Kidney (tissue), 22 donors: ENCODE measurements at places on chromosomes 7 and 10. TPM values are rescaled to one million over a fixed set of nuclear protein-coding genes. Genes with fewer than 3 reads are reported as not detected.
A peak's percentile ranks its signal among the peaks of the same experiment; 100 is the strongest.

GRCh38 chr7:87598234-87599009, 2.3 kb downstream of the ABCB1 start:
- no peak overlapping the region for H3K27ac ChIP-seq
- H3K4me1 ChIP-seq = no peaks in the 10 kb centered on the region
- DNase-seq = no peak

Gene FAM25A
- total RNA-seq = not detected

Gene DDC
- total RNA-seq = 7.8 TPM

DNA sequence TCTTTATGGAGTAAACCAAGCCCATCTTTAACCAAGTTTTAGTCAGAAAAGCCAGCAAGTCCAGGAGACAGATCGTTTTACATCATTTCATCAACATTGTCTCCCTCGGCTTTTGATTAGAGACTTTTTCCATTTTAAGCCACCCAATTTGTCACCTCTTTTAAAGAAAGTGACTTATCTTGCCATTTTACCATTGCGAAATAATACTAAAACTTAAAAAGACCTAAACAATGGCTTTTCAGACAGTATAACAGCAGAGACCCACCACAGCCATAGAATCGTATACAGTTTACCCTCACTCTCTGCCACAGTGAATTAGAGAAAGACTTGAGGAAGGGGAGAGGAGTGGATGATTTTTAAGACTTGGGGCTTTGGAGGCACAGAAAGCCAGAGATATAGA, 359.7 kb upstream of the C7orf33 start:
- no peaks in the 10 kb centered on the region for H3K4me1 ChIP-seq
- H3K36me3 ChIP-seq = no peaks in the 10 kb centered on the region
- no peak overlapping the region for H3K27ac ChIP-seq
- no peaks in the 10 kb centered on the region for H3K27me3 ChIP-seq
- no peak overlapping the region for H3K4me3 ChIP-seq

- peaks cover 24% of the 10 kb centered on the region for H3K36me3 ChIP-seq
- no peaks in the 10 kb centered on the region for H3K4me1 ChIP-seq
- H3K4me3 ChIP-seq = no peak overlapping the region
- no peak overlapping the region for H3K27ac ChIP-seq
Measured at GRCh38 chr7:45073786-45074527, 14.8 kb downstream of the NACAD start.

DNA sequence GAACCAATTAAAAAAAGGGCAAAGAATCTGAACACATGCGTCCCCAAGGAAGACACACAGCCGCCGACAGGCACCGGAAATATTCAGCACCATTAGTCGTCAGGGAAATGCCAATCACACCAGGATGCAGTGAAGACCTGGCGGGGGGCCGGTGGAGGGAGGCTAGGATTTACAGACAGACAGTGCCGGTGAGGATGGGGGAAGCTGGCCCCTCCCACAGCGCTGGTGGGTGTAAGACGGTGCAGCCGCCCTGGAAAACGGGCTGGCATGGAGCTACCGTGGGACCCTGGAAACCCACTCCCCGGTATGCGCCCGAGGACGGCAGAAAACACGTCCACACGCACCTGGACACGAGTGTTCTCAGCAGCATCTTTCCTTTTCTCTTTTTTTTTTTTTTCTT, 4.8 kb upstream of the ADAP1 start:
- H3K4me1 ChIP-seq = peaks cover 17% of the 10 kb centered on the region
- no peak for DNase-seq
- no peaks in the 10 kb centered on the region for H3K27me3 ChIP-seq
- H3K4me3 ChIP-seq = no peak overlapping the region
- H3K36me3 ChIP-seq = no peaks in the 10 kb centered on the region
- H3K27ac ChIP-seq = no peak overlapping the region

- peak; percentile 56 for DNase-seq
- peaks cover 24% of the 10 kb centered on the region for H3K27me3 ChIP-seq
- H3K4me1 ChIP-seq = no peaks in the 10 kb centered on the region
- H3K27ac ChIP-seq = no peak overlapping the region
Measured at GRCh38 chr10:117175215-117175900, 21.9 kb upstream of the KCNK18 start.

DNA sequence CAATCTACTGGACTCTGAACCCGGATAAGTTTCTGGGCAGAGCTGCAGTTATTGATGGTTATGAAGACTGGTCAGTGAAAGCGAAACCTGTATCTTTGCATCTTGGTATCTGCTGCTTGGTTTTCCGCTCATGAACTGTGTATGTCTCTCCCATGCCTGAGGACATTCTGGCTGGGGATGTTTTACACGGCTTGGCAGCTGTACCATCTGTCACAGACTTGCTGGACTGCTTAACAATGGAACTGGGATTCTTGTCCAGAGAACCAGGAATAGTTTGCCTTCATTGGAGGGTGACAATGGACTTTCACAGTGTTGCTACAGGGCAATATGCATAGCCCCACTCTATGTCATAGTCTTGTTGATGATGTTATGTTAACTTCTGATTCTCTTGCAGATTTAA, 119.9 kb upstream of the TMEM106B start:
- no peaks in the 10 kb centered on the region for H3K27me3 ChIP-seq
- no peak overlapping the region for H3K4me3 ChIP-seq
- H3K36me3 ChIP-seq = no peaks in the 10 kb centered on the region

DNA sequence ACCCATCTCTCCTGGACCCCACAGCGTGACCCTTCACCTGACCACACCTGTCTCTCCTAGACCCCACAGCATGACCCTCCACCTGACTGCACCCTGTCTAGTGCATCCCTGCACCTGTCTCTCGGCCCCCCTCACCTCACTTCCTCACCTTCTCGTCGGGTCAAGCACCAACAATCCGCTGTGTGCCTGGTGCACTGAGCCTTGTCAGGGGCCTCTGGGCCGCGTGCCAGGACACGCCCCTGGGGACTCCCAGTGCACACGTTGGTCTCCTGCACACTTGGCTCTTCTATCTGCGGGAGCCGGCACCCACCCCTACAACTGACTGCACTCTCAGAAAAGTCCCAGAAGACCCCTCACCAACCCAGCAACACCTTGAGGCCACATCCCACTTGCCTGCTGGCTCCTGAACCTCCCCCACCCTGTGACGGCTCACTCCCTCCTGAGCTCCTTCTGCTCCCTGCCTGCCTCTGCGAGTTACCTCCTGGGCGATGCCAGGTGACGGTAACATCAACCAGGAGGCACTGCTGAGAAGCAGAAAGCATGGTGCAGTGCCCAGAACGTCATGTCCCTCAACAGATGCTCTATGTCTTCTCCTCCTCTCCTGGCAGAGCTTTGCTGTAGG, 147.6 kb downstream of the DIP2C start:
- no peaks in the 10 kb centered on the region for H3K27me3 ChIP-seq
- peaks cover 12% of the 10 kb centered on the region for H3K4me1 ChIP-seq
- no peak overlapping the region for H3K27ac ChIP-seq
- DNase-seq = no peak
- no peak overlapping the region for H3K4me3 ChIP-seq
- no peaks in the 10 kb centered on the region for H3K36me3 ChIP-seq

DNA sequence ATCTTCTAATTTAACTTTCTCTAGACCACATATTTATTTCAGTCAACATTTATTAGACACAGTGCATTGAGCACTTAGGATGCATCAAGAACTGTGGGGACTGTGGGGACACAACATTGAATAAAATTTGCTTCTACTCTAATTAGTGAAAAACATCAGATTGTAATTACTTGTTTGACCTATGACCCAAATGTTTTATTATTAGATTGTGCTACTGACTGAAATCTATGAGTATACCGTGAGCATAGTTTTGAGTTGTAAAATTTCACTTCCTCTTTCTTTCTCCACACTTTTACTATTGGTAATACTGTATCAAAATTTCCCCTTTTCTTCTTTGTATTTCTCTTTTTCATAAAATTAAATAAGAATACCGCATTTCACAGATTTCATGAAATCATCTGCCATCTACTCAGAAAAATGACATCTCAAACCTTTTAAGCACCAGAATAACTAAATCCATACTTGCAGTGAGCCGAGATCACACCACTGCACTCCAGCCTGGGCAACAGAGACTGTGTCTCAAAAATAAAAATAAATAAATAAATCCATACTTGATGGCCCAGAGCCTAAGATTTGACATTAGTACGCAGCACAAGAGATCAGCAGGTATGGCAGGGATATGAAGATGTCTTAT, 25.4 kb upstream of the INPP5F start:
- no peaks in the 10 kb centered on the region for H3K27me3 ChIP-seq
- H3K36me3 ChIP-seq = no peaks in the 10 kb centered on the region
- no peaks in the 10 kb centered on the region for H3K4me1 ChIP-seq
- no peak overlapping the region for H3K4me3 ChIP-seq
- H3K27ac ChIP-seq = no peak overlapping the region
- no peak for DNase-seq

Gene LFNG
- 18.4 TPM for total RNA-seq

DNA sequence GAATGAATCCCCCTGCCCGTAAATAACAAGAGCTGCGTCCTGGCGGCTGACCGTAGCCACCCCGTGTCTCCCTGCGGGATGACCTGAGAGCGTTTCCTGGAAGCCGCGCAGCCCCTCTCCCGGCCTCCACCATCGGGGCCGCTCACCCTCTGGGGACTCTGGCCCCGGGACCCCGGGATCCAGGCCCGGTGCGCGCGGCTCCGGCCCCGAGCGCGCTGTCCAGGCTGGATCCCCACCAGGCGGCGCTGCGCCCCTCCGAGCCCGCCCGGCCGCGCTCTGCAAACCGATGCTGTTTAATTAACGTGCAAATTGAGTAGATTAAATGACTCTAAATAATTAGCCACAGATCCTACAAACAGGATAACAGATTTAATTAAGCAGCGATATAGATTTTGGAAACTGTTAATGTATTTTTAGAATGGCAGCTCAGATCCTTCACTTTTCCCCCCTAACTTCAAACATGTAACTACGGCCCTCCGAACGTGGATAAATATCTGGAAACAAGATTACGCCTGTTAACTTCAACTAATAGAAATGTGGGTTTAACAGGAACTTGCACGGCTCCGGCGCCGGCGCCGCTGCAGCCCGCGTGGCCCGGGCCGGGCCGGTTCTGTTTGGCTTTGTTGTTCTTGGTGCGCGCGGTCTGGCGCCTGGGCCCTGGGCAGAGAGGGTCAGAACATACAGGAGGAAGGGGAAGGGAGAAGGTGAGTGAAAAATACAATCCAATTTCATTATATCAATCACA, 7.1 kb upstream of the UNCX start:
- no peaks in the 10 kb centered on the region for H3K36me3 ChIP-seq
- H3K27ac ChIP-seq = no peak overlapping the region
- peaks cover 31% of the 10 kb centered on the region for H3K27me3 ChIP-seq
- no peaks in the 10 kb centered on the region for H3K4me1 ChIP-seq
- DNase-seq = peak; percentile 74

Gene EEF1AKMT2
- 18.0 TPM for total RNA-seq
